ENCODE measurements at places on chromosomes 3 and 15.

GRCh38 chr15:39451871-39452270, 129.0 kb upstream of the THBS1 start:
- DNase-seq, result no peak

- DNase-seq, result peak; percentile 83
These were observed at the start of gene IL17RC for GRCh38 chr3:9916734-9917680. IL17RC (plus strand) TSS chr3:9917098; CDS start chr3:9917316, 218 bp downstream.

DNA sequence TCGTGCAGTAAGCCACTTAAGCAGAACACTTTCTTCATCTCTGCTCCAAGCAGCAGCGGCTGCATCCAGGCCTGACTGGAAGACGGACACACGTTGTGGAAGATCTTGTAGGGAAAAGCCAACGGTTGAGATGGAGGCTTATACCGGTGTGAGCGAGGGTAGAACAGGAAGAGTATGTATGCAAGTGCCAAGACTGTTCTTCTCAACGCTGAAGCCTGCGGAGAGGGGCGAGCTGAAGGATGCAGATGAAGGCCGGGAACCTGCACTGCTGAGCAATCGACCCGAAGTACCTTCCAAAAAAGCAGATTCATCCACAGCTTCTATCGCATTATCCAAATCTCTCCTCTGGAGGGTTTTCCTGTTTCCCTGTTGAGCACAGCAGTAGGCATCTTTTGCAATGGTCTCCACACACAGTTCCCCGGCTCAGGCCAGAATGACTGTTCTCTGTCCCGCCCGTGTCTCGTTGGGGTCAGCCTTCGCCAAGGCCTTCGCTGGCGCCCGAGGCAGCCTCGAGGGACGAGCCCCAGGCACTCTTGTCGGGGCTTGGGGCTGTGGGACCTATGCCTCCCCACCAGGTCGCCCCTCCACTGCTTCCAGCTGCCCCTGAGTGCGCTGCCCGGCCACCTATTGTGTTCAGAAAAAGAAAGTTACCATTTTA, 22.2 kb upstream of the DYNC1LI1 start:
- no peak for DNase-seq

DNA sequence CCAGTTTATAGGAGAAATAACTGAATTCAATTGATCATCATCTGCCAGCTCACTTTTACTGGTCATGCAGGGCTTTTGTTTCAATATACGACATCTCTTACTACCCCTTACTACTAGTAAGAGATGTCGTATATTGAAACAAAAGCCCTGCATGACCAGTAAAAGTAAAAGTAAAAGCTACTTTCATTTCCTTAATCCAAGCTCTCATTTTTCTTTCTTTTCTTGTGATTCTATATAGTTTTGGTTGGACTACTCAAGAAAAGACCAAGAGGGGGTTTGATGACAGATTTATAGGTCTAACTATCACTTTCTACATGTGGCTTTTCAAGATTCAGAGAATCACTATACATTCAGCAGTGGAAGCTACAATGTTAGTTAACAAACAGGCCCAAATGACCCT, 1237.3 kb downstream of the ROBO2 start:
- DNase-seq, result no peak

DNA sequence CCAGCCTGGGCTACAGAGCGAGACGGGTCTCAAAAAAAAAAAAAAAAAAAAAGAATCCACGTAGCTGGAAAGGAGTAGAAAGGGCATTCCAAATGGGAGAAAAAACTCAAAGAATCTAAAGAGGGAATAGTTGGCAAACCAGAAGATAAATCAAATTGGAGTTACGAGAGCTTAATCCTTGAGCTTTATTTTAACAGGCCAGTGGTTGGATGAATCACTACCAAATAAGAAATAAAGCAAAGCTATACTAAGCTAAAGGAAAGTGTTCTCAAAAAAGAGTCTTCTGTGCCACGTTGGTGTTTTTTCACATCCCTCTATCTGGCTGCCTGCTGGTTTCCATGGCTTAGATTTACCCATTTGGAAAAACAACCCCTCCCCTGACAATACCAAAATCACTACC, 14.0 kb downstream of the VGLL4 start:
- DNase-seq, result no peak

GRCh38 chr3:113746548-113747282, at the start of gene ATP6V1A:
ATP6V1A (plus strand) TSS chr3:113747035; CDS start chr3:113778754, 31,719 bp downstream.
- DNase-seq, result peak; percentile 97

DNA sequence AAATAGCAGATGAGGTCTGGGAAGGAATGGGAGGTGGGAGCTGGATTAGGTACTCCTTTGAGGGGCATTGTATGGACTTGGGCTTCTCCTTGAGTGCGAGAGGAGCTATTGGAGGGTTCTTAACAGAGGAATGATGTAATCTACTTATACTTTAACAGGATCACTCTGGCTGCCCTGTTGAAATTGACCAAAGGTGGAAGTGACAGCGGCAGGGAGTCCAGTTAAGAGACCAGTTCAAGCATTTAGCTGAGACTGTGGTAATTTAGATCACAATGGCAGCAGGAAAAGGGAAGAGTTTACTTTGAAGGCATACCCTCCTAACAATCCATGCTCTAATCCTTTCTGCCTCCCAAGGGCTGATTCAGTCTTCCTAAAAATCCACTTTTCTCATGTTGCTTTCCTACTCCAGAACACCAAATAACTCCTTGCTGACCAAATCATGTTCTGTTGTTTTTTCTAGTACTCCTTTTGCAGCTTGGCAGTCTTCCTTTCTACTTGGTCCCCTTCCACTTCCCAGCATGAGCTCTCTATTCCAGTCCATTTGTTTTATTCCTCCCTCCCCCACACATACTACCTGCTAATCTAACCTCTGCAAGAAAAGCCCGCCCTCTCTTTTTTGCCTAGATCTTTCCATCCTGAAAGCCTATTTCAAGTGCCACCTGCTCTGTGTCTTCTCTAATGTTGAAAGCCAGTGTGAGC, 139.4 kb downstream of the NECTIN3 start:
- no peak for DNase-seq

DNA sequence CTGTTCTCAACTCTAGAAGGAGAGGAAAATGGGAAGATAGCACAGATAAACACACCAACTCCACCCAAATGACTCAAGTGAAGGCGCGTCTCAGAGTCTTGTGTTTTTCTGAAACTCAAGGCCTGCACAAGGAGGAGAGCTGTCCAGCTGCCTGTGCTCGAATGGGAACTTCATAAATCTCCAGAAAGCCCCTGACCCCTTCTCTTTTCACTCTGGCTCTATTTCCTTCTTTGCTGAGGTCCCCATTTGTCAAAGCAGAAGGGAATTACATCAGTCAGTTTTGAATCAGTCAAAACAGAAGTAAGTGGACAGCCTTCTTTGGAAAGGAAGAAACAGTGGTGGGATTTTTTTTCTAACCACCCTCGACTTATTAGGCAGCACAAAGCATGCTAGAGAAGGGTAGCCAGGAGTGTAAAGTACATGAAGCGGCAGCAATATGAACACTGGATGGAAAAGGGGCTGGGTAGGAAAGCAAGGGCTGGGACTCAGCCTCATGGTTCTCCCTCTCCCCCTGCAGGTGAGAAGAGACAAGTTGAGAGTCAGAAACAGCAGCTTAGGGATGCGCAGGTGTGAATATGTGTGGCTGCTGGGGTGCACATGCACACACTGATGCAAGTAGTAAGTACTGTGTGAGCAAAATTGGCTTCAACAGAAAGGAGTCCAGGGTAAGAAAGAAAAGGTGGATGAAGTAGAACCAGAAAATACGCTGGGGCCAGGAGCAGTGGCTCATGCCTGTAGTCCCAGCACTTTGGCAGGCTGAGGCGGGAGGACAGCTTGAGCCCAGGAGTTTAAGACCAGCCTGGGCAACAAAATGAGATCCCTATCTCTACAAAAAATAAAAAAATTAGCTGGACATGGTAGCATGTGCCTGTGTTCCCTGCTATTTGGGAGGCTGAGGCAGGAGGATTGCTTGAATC, 36.6 kb upstream of the MAGEF1 start:
- peak; percentile 21 for DNase-seq

GRCh38 chr15:53535886-53536285, 223.6 kb downstream of the WDR72 start:
- DNase-seq, result no peak

- no peak for DNase-seq
These were observed 54.0 kb upstream of the ARPP19 start for GRCh38 chr15:52622791-52623190.

GRCh38 chr3:171412473-171412872, 47.7 kb downstream of the TNIK start:
- DNase-seq, result no peak

GRCh38 chr15:37102305-37103162, 2.2 kb upstream of the MEIS2 start:
- DNase-seq, result peak; percentile 24

- no peak for DNase-seq
These were observed 19.6 kb downstream of the TIGIT start for GRCh38 chr3:114313426-114313825.

GRCh38 chr3:53533472-53533871, 39.1 kb downstream of the CACNA1D start:
- DNase-seq, result no peak

GRCh38 chr3:161371441-161372320, at the start of gene SPTSSB:
SPTSSB (minus strand) TSS chr3:161371517; CDS start chr3:161346323, 25,194 bp downstream.
- peak; percentile 20 for DNase-seq

DNA sequence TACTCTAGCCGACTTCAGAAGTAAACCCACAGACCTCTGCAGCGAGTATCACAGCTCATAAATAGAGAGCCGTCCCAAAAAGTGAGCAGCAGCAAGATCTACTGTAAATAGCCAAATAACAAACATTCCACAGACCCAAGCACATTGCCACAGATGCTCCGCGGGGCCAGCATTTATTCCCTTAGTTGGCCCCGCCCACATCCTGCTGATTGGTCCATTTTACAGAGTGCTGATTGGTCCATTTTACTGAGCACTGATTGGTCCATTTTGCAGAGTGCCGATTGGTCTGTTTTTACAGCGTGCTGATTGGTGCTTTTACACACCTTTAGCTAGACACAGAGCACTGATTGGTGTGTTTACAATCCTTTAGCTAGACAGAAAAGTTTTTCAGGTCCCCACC, 17.3 kb upstream of the GABRB3 start:
- DNase-seq, result peak; percentile 5

DNA sequence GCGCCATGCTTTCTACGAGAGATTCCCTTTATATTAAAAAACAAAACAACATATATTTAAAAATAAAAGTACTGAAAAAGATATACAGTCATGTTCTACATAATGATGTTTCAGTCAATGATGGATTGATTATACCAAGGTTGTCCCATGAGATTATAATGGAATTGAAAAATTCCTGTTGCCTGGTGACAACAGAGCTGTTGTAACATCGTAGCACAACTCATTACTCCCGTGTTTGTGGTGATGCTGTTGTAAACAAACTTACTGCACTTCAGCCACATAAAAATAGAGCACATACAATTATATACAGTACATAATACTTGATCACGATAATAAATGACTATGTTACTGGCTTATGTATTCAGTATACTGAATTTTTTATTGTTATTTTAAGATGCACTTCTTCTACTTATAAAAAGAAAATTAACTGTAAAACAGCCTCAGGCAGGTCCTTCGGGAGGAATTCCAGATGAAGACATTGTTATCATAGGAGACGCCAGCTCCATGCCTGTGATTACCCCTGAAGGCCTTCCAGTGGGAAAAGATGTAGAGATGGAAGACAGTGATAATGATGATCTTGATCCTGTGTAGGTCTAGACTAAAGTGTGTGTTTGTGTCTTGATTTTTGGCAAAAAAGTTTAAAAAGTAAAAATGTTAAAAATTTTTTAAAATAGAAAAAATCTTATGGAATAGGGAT, 11.7 kb downstream of the CCR1 start:
- no peak for DNase-seq

- DNase-seq, result no peak
These were observed 161.2 kb upstream of the TMCO5A start for GRCh38 chr15:37773111-37773860.

GRCh38 chr3:99505646-99506269, 132.6 kb upstream of the COL8A1 start:
- no peak for DNase-seq

GRCh38 chr3:18778598-18778997, 353.5 kb upstream of the SATB1 start:
- DNase-seq, result no peak

GRCh38 chr15:81312790-81313543, 11.0 kb downstream of the STARD5 start:
- peak; percentile 92 for DNase-seq

DNA sequence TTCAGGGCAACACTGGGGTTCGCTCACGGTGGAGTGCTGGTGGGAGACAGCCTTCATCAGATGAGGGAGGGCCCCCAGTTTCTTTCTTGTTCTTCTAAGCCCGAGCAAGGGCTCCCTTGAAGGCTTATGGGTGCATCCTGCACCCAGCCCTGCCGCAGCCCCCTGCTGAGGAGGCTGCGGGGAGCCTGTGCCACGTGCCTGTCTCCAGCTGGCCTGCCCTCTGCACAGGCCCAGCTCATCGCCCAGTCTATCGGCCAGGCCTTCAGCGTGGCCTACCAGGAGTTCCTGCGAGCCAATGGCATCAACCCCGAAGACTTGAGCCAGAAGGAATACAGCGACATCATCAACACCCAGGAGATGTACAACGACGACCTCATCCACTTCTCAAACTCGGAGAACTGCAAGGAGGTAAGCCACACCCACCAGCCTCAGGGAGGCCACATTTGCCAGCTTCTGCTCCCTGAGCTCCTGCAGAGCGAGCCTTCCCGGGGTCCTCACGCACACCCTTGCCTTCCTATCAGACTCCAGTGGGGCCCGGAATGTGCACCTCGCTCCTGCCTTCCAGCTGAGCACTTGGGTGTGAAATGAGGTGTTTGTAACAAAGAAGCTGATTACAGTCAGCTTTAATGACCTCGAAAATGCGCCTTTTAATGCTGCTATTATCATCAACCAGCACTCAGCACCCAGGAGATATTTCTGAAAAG, 164.3 kb downstream of the NSMCE3 start:
- DNase-seq, result no peak

- DNase-seq, result no peak
These were observed 12.2 kb upstream of the GHRL start for GRCh38 chr3:10304905-10305304.

- DNase-seq, result no peak
These were observed 168.3 kb downstream of the SLCO3A1 start for GRCh38 chr15:92021792-92022191.

DNA sequence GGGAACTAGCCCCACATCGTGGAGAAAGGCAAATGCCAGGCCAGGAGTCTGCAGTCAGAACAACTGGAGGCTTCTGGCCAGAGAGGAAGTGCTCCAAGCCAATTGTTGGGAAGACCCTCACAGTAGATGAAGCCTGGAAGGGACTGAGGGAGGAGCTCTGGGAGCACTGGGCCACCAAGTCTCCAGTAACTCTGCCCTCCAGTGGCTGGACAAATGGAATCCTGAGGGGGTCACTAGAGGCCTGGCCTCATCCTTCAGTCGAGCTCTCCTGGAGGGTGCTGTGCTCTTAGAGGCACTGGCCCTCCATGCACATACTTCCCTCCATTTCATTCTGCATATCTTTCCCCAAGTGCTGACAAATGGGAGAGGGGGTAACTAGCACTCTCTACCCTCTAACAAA, 103.0 kb downstream of the MYLK start:
- no peak for DNase-seq

DNA sequence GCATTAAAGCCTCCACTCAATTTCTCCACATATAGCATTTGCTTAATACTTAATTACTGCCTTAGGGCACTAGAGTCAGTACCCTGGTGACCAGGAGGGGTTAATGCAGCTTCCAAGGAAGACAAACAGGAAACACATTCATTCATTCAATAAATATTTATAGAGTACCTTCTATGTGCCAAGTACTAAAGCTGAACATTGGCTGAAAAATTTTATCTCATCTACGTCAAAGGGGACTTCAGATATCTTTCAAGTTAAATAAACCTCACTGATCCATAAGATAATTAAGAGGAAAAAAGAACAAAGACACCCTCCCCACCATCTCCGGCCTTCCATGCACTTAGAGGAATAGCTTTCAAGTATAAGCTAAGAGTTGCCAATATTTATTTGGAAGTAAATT, 156.9 kb upstream of the PRICKLE2 start:
- DNase-seq, result no peak

GRCh38 chr3:4462369-4463040, 4.6 kb downstream of the SUMF1 start:
- no peak for DNase-seq
